ENCODE measurements at places on chromosomes 1 and 21. TPM values are rescaled to one million over a fixed set of nuclear protein-coding genes. Genes with fewer than 3 reads are reported as not detected.
A peak's percentile ranks its signal among the peaks of the same experiment; 100 is the strongest.

Gene PTPN22
- 43.3 TPM for total RNA-seq

DNA sequence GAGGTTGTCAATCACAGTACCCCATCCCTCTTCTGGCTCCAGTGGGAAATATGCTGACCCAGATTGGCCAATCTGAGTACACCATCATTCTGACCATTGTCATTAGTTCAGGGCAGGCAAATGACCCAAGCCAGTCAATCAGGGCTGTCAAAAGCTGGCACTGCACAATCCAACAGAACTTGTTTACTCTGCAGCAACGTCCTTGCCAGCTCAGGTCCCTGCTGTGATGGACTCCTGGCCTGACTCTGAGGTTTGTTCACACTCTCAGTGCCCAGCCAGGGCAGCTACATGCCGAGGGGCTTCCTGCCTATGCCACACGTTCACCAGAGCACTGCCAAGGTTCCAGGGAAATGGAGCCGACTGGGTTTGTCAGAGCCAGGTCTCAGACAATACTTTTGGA lies 14.7 kb upstream of the OVAAL start:
- H3K36me3 ChIP-seq: no peaks in the 10 kb centered on the region
- DNase-seq: no peak
- H3K4me1 ChIP-seq: no peaks in the 10 kb centered on the region
- H3K27me3 ChIP-seq: no peaks in the 10 kb centered on the region
- H3K27ac ChIP-seq: no peak overlapping the region

- H3K4me3 ChIP-seq: no peak overlapping the region
- no peak overlapping the region for H3K27ac ChIP-seq
- no peaks in the 10 kb centered on the region for H3K27me3 ChIP-seq
- no peaks in the 10 kb centered on the region for H3K36me3 ChIP-seq
Observed at GRCh38 chr1:58975888-58976287, 192.0 kb upstream of the JUN start.

DNA sequence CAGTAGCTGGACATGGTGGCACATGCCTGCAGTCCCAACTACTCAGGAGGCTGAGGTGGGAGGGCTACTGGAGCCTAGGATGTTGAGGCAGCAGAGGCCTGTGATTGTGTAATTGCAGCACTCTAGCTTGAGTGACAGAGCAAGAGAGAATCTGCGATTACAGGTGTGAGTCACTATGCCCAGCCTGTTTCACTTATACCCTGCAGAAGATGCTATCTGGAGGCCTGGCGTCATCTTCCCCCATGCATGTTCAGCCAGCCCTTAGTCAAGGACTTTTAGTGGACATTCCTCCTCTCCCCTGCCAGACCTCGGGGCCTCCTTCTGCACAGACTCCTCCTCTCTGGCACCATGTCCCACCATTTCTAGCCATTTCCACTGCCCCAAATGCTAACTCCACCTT lies 36.3 kb upstream of the RCC2 start:
- no peaks in the 10 kb centered on the region for H3K4me1 ChIP-seq
- H3K27me3 ChIP-seq: no peaks in the 10 kb centered on the region
- no peak overlapping the region for H3K4me3 ChIP-seq
- H3K27ac ChIP-seq: no peak overlapping the region
- DNase-seq: no peak

DNA sequence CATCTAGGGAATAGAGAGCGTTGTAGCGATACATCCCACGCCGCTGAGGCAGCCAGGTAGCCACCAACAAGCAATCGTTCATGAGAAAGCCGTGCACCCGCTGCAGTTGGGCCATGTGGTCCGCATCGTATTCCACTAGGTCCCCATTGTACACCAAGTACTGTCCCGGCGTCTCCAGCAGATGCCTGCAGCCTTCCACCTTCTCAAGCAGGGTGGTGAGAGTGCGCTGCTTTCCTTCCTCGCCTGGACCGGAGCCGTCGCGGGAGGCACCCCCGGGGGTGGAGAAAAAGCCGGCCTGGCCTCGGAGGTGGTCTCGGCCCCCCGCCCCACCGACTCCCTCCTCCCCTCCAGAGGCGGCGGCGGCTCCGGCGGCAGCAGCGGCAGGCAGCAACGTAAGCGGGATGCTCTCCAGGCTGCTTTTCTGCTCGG lies 595 bp downstream of the EXOC8 start:
- peaks cover 27% of the 10 kb centered on the region for H3K36me3 ChIP-seq
- peak overlapping the region; percentile 46 for H3K27ac ChIP-seq
- peaks cover 51% of the 10 kb centered on the region for H3K4me1 ChIP-seq

- no peak overlapping the region for H3K27ac ChIP-seq
- H3K27me3 ChIP-seq: no peaks in the 10 kb centered on the region
- no peaks in the 10 kb centered on the region for H3K36me3 ChIP-seq
Observed at GRCh38 chr1:48858200-48858920, 81.7 kb upstream of the BEND5 start.

DNA sequence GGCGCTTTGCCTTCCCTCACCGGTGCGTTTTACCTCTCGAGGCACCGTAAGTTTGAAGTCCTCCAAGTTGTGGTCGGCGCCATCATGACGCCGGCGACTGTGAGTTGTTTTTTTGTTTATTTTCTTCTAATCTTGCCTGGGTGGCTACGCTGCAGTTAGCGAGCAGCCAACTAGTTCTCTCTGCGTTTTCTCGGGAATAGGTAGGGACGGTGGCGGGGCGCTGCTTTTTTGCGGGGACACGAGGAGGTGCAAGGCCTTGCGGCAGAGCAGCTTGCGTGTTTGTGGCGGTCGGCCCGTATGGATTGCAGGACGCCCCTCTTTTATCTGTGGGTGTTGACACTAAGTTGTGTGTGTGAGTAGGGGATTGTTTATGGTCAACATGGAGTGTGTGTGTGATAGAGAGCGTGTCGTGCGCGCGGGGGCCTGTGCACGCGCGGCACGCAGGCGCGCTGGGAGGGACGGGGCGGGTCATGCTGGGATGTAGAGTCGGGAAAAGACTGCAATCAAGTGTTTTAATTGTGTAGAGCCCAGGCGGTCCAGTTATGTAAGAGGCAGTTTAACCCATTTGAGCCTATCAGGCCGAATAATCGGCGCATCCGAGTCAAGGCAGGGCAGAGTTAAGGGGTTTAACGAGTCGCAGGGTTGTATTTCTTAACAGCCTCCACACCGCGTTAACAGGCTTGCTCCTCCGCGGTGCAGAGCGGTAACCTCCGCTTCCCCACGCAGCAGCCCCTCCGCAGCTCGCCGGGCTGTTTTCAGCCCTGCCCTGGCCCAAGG lies 1.2 kb upstream of the NEGR1 start:
- no peaks in the 10 kb centered on the region for H3K27me3 ChIP-seq
- DNase-seq: no peak
- no peak overlapping the region for H3K27ac ChIP-seq
- H3K4me3 ChIP-seq: peak overlapping the region; percentile 45

GRCh38 chr1:164017239-164017638 lies 541.7 kb upstream of the PBX1 start:
- no peaks in the 10 kb centered on the region for H3K27me3 ChIP-seq
- no peak for DNase-seq
- no peaks in the 10 kb centered on the region for H3K4me1 ChIP-seq
- no peak overlapping the region for H3K4me3 ChIP-seq

DNA sequence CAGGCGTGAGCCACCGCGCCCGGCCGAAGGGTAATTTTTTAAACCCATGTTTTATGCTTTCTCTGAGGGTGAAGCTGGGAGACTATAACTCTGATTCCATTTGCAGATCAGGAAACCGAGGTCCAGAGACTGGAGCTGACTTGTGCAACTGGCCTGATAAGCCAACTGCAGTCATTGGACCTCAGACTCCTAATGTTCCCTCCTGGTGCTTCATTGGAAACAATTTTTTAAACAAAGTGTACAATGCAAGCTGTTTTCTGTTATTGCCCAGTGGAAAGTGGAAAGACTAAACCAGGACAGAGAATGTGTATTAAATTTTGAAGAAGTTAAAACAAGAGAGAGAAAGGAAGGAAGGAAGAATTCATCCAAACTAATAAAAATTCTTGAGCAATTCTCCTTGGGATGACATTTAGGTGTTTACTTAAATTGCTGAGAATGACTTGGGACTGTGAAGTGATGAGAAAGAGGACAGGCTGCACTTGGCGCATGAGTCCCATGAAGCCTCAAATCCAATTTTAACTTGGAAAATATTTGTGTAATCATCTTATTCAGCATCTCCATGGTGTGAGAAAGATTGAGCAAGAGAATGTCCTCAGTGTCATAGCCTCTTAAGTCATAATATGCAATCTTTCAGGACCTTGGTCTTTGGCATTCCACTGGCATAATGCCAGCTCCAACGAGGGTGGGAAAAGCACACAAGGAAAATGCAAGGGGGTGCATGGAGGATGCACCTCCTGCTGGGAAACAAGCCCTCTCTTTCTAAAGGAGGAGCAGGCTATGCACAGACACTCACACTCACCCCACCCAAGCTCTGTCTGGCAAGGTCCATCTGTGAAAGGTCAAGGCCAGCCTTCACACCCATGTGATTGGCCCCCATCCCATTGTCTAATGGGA lies 342.0 kb downstream of the SIPA1L2 start:
- DNase-seq: no peak
- H3K36me3 ChIP-seq: no peaks in the 10 kb centered on the region
- H3K27ac ChIP-seq: no peak overlapping the region
- peaks cover 4% of the 10 kb centered on the region for H3K27me3 ChIP-seq

Measured in Karpas-422 (cell line).